Neural crest cell (in vitro differentiated cells): ENCODE measurements at places on chromosomes 2 and 18.

- no peak for DNase-seq
Observed at GRCh38 chr2:24208490-24208889, 33.6 kb downstream of the FAM228A start.

GRCh38 chr2:17093712-17094111, 424.5 kb downstream of the RAD51AP2 start:
- no peak for DNase-seq

- DNase-seq = no peak
Observed at GRCh38 chr2:165069151-165069550, 113.8 kb upstream of the SLC38A11 start.

GRCh38 chr2:162925595-162925994, 87.0 kb upstream of the KCNH7 start:
- DNase-seq = no peak

GRCh38 chr2:205403244-205403825, 279.0 kb upstream of the NRP2 start:
- DNase-seq = no peak

- DNase-seq = no peak
Observed at GRCh38 chr18:27704736-27705361, 472.1 kb downstream of the CDH2 start.

DNA sequence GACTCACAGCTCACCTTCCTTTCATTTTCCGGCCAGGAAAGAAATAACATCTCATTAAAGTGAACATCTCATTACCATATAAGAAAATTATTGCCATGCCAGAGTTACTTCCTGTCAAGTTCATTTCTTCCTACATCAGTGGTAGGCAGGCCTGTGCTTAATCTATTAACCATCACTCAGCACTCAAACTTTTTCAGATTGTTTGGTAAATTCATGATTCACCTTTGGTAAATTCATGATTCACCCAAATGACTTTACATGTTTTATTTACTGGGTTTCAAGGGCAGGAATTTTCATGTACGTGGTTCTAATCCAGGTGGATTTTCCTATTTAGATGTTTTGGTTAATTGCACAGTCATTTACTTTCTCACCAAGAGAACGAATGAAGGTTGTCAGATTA, 116.5 kb downstream of the CSRNP3 start:
- DNase-seq = no peak

GRCh38 chr2:190835303-190835930, 45.2 kb upstream of the GLS start:
- no peak for DNase-seq

DNA sequence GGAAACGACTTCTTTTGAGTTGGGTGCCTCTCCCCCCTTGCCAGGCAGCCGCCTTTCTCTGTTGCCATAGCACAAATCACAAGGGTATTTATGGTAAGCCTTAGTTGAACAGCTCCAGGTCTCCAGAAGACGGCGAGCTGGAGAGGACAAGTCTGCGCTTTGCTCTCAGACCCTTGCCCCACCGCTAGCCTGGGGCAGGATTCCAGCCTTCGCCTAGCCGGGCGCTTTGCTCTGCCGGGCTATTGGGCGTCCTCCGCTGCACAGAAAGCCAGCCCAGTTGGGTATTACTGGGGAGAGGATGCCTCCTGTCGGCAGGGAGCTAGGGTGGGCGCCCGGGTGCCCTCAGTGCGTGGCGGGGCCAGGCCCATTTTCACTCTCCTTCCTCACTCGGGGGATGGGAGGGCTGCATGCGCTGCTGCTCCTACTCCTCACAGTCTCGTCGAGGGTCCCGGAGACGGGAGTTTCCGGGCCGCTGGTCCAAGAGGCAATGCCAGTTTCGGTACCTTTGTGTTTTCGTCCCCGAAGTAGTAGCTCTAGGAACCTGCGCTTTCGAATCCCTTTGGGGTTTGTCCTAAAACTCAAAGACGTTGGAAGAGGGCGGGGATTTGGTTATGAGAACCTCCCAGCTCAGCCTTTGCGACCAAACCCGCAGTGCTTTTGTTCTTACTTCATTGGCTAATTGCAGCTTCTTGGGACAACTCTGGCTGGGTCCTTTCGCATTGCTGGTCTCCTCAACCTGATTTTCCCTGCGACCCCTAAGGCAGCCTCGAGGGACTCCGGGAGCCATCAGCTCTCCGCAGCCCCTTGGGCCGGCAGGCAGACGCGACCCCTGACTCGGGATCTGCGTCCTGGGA, 3.6 kb upstream of the DLX2 start:
- peak; percentile 62 for DNase-seq
